ENCODE measurements at places on chromosomes 2 and 18. TPM values are rescaled to one million over a fixed set of nuclear protein-coding genes. Genes with fewer than 3 reads are reported as not detected.

Gene FNDC4
- polyA plus RNA-seq = 15.2 TPM

Gene PSMA8
- not detected for polyA plus RNA-seq

Gene C1GALT1C1L
- 1.9 TPM for polyA plus RNA-seq

Gene MATN3
- 6.9 TPM for polyA plus RNA-seq

Gene CHRNA1
- 0.73 TPM for polyA plus RNA-seq

Gene CDC42EP3
- polyA plus RNA-seq = 103 TPM

Gene NCK2
- polyA plus RNA-seq = 20.3 TPM

Gene TRIM43
- not detected for polyA plus RNA-seq

Gene FIGLA
- polyA plus RNA-seq = not detected

Gene ASAP2
- 24.0 TPM for polyA plus RNA-seq

Gene ALK
- polyA plus RNA-seq = 0.01 TPM

Gene NGEF
- 9.7 TPM for polyA plus RNA-seq

Gene CRYBA2
- polyA plus RNA-seq = not detected

Gene HOXD4
- polyA plus RNA-seq = not detected
